ENCODE measurements at places on chromosomes 6 and 20.

- DNase-seq: no peak
Measured at GRCh38 chr6:142886431-142887170, 58.4 kb downstream of the HIVEP2 start.

GRCh38 chr6:160128879-160129516 lies 7.4 kb downstream of the SLC22A1 start:
- DNase-seq: no peak

DNA sequence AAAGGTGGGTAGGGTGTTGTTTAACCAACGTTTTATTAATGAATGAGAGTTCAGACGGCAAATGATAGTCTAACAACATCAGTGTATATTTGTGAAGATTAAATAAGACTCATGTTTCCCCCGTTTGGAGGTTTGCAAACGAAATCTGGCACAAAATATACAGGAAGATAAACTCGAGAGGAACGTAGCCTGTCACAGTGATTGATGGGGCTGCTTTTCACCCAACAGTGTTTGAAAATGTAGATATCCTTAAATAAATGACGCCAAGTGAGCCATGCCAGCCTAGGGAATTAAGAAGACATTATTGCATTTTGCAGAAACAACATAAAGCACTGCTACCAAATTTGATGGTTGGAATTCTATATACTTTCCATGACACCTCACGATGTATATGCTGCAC lies 696.5 kb upstream of the FLRT3 start:
- no peak for DNase-seq

DNA sequence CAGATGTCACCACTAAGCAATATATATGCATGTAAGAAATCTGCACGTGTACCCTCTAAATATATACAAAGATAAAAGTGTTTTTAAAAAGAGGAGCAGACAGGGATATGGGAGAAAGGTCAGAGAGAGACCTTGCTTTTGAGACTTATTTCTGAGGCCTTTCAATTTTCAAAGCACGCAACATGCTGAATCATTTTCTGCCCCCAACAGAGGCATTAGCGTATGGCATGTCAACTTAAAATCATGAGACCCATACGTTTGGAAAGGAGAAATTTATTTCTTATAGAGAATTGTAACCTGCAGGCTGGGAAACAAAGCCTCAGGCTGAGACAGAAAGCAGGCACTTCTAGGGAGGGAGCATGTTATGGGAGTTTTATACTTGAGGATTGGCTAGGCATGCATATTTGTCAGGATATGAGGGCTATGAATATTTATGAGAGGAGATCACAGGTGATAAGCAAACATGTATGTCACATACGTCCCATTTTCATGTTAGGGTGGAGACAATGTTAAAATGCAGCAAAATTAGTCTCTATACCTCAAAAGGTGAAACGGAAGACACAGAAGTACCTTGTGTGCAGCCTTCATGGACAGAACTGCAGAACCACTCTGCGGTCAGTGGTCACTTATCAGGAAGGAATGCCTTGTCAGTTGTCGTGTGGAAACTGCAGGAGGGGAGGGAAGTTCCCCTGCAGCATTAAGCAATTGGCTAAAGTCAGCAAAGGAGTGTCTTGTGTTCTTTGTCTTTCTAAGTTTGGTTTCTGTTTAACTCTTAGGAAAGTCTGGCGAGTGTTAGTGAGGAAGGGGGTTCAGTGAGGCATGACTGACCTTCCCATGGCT lies 6.3 kb upstream of the GABRR2 start:
- DNase-seq: no peak

GRCh38 chr6:15538766-15539495 lies 123.9 kb downstream of the DTNBP1 start:
- DNase-seq: no peak

DNA sequence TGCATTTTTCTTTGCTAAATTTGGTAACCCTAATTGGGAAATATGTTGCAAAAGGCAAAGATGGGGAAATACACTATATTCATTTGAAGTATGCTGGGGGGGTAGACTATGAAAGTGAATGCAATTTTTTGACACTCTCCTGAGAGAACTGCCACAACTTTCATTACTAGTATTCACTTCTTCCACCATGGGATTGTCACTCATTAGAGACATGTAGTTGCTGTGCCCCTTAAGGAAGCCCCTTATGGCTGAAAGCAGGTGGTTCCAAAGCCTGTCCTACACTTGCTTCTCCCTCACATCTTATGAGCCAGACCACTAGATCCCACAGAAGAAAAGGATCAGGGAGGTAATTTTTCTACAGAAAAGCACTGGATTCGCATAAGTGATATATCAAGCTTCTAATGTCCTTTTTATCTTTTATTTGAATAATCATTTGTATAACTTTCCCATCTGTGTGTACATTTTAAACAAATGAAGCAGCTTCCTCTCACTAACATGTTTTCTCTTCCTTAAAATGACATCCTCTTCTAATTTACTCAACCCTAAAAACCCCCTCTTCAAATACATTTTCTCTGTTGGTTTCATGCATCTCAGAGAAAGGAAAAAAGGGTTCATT lies 83.8 kb downstream of the GCLC start:
- no peak for DNase-seq

DNA sequence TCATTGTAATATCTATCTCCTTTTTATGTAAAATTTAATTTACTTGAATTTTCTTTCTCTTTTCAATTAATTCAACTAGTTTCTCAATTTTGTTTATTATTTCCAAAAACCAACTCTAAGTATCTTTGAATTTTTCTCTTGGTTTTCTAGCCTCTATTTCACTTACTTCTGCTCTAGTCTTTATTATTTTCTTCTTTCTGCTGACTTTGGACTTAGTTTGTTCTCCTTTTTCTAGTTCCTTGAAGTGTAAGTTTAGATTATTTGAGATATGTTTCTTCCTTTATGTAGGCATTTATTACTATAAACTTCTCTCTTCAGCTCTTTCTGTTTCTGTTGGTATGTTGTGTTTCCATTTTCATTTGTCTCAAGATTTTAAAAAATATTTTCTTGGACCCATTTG lies 70.8 kb downstream of the TNFAIP3 start:
- no peak for DNase-seq

DNA sequence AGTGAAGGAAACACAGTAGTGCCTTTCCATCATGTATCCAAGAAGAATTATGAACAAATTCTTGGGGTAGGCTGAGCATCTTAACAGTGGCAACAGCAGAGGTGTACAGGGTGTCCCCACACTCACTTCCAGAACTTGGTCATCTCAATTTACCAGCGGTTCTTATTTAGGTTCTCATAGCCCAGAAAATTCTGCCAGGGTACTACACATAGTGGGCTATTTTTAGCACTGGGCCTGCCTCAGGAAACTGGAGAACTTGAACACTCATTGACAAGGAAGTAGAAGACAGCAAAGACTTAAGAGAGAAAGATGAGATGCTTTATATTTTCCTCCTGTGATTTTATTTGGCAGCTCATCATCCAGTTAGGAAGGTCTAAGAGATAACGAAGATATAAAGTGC lies 71.8 kb upstream of the PHIP start:
- no peak for DNase-seq

- no peak for DNase-seq
Measured at GRCh38 chr6:93407186-93407585, 12.2 kb downstream of the EPHA7 start.

- no peak for DNase-seq
Measured at GRCh38 chr20:24461848-24462247, 7.6 kb upstream of the SYNDIG1 start.

DNA sequence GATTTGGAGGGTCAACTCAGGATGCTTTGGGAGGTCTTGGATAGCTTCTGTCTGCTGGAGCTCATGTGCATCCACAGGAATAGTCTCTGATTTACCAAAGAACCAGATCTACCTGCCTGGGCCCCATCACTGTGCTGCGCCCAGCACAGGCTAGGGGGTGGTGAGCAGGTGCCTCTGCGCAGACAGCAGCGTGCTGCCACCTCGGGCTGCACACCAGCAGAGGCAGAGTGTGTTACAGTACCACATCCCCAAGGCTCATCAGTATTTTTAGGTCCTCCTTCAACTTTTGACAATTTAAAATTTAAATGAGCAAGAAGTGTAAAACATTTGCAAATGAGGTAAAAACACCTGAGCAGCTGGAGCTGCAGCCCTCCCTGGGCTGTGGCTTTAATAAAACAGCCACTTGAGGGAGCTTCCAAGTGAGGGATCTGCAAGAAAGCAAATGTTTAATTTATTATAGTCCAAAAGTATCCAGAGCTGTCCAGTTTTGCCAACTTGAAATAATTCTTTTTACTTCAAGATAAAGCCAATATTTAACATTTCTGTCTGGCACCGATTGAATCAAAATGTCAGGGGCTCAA lies 324.9 kb downstream of the ZFAND3 start:
- DNase-seq: no peak

GRCh38 chr6:164291224-164291623 lies 876.7 kb downstream of the QKI start:
- no peak for DNase-seq

GRCh38 chr6:155013457-155013876 lies 18.4 kb downstream of the TIAM2 start:
- DNase-seq: no peak

DNA sequence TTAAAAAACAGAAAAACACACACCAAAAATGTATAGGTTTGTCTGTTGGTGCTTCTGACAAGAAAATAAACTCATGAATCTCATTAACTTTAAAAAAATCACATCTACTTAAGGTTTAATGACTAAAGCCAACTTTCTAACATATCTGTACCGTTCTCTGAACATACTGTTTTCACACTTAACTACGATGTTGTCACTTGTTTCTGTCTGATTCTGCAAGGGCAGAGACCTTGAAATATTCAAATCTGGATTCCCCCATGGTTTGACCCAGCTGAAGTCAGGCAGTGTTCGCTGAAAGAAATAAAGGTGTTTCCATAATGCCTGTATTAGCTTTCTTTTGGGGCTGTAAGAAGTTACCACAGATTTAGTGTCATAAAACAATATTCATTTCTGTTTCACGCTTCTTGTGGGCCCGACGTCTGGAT lies 2.7 kb upstream of the ASXL1 start:
- no peak for DNase-seq

- no peak for DNase-seq
Measured at GRCh38 chr20:35271904-35272303, 6.0 kb downstream of the MMP24OS start.

DNA sequence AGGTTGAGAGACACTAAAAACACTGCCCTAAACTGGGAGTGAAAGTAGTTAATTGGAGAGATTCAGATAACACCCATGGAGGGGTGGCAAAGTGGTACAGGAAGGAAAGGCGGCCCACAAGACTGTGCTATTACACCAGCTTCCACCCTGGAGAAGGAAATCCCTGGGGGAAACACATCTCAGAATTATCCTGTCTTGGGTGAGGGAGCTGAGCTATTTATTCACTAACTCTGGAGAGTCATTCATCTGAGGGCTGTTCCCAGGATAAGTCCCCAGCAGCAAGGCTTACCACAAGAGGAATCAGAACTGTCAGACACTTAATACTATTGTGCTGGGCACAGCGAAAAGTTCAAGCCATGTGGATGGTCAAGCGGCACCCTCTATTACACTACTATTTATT lies 9.9 kb downstream of the TBCC start:
- no peak for DNase-seq

GRCh38 chr6:125839879-125840278 lies 49.1 kb downstream of the NCOA7 start:
- no peak for DNase-seq

GRCh38 chr6:131163886-131164285 lies 28.6 kb downstream of the AKAP7 start:
- no peak for DNase-seq

GRCh38 chr20:34564833-34565232 lies 6.3 kb downstream of the MAP1LC3A start:
- no peak for DNase-seq

- no peak for DNase-seq
Measured at GRCh38 chr20:5834436-5835005, 84.3 kb downstream of the SHLD1 start.

GRCh38 chr20:34571753-34572152 lies 13.2 kb downstream of the MAP1LC3A start:
- no peak for DNase-seq

- no peak for DNase-seq
Measured at GRCh38 chr6:39634646-39635341, 90.4 kb downstream of the KIF6 start.

GRCh38 chr20:7274870-7275269 lies 507.4 kb downstream of the BMP2 start:
- no peak for DNase-seq

- DNase-seq: no peak
Measured at GRCh38 chr6:81962198-81962597, 209.7 kb upstream of the TENT5A start.

GRCh38 chr6:156740604-156741003 lies 36.6 kb upstream of the ARID1B start:
- DNase-seq: no peak

DNA sequence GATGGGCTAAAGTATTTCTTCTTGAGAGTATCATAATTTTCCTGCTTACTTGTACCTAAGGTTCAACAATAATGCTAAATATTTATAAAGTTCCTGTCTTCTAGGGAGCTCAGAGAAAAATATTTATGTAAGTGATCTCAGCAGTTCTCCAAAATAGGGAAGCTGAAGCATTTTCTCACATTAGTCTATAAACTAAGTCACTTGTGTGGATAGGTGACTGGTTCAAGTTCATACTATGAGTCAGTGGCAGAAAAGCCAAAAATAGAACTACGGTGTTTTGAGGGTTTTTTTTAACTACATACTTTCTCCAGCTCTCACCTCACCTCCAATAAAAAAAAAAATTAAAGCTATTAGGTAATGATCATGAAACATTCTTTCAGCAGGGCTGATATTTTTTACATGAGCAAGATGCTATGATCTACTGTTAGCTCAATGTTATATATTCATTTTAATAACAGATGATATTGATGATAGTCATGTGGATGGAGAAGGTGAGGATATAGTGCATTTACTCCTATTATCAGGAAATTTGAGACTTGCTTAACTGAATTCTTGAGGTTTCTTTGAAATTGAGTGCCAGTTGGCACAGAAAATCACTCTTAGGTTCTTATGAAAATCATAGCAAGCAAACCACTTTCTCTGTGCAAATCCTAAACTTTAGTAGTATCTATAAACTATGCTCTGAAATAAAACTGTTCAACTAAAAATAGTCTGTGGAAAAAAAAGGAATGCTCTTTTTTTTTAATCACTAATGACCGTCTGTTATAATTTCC lies 4.1 kb upstream of the MOXD1 start:
- no peak for DNase-seq

GRCh38 chr20:23632711-23633573 lies 4.8 kb downstream of the CST3 start:
- DNase-seq: no peak

- DNase-seq: no peak
Measured at GRCh38 chr6:116382587-116382986, 11.8 kb downstream of the DSE start.
